ENCODE measurements at places on chromosomes 5 and 9.

GRCh38 chr5:170115925-170116324, 10.2 kb downstream of the FOXI1 start:
- DNase-seq = no peak

GRCh38 chr9:124347206-124347967, 67.9 kb downstream of the PSMB7 start:
- DNase-seq = no peak

DNA sequence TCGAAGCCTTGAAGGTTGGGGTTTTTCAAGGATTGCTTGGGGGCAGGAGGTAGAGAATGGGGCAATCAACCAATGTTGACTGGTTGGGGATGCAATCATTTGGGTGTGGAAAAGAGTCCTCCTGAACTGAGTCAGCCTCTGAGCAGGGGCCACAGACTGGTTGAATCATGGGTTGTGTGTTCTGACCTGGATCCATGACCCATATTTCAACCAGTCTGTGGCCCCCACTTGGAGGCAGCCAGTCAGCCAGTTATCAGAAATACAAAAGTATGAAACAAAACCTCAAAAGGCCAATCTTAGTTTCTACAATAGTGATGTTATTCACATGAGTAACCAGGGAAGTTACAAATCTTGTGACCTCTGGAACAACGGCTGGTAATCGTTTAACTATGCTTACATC, 81.4 kb upstream of the RANBP6 start:
- DNase-seq = no peak

GRCh38 chr5:67771791-67772190, 443.8 kb upstream of the PIK3R1 start:
- DNase-seq = no peak

GRCh38 chr5:125326150-125326510, 579.7 kb upstream of the ZNF608 start:
- DNase-seq = no peak

DNA sequence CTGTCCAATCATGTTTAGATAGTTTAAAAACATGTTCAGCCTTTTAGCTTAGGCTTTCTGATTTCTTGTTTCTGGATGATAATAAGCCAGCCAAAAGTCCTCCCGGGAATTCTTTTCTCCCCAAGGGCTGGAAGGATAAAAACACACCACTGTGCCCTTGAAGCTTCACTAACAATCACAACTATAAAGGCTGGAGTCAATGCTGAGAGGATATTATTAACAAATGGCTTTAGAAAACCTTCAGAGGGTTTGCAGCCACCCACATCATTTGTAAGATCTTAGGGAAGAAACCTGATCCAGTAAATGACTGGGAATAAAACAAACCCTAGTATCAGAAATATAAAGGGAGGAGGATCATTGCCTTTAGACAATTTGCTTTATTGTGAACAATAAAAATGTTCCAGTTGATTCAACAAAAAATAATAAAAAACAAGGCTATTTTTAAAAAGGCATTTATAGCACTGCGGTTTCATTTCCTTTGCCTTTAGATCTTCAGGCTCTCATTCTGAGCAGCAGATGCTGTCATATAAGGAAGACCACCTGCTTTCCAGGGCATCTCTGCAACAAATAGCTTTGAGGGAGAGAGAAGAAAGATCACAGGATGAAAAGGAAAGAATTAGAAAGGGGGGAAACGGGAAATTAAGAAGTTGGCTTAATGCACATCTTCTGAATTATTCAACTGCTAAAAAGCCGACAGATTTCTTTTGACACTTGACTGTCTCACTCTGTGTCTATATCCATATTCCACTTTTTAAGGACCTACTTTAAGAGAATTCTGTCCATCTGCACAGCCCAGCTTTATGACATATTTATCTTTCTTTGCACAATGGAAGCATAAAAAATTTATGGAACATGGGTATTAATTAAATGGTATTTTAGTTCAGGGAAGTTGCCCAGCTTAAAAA, 277.2 kb upstream of the SLC24A2 start:
- DNase-seq = no peak

DNA sequence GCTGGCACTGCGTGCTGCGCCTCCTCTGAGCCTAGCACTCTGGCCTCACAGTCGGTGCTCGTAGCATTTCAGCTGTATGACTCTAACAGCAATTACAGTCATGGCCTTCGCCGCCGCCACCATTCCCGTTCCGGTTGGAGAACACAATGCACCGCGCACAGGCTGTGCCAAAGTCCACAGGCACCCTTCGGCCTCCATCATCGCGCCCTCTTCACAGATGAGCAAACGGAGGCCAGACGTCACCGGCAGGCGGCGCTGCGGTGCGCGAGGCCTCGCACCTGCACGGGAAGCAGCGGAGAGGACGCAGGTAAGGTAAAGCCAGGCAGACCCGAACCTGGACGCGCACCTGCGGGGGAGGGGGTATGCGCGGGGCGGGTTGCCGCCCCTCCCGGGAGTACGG, 128.9 kb downstream of the BARX1 start:
- no peak for DNase-seq

- DNase-seq = no peak
Measured at GRCh38 chr5:169307646-169308045, 6.7 kb upstream of the SLIT3 start.

DNA sequence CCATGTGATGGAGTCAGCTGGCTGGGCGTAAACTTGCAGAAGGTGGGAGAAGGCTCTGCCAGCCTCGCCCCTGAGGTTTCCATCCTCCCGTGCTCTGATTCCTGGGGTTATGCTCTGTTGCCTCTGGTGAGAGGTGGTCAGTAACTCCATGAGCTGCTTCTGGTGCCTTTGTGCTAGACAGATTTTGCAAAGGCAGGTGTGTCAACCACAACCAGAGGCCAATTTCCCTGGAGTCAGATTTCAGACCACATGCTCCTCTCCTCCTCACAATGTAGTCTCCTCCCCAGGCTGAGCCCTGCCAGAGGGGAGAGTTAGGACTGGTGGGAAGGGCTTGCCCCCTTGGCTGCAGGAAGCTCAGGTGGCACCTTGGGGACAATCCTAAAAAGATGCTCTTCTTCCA, 38.8 kb upstream of the TENT4A start:
- no peak for DNase-seq

DNA sequence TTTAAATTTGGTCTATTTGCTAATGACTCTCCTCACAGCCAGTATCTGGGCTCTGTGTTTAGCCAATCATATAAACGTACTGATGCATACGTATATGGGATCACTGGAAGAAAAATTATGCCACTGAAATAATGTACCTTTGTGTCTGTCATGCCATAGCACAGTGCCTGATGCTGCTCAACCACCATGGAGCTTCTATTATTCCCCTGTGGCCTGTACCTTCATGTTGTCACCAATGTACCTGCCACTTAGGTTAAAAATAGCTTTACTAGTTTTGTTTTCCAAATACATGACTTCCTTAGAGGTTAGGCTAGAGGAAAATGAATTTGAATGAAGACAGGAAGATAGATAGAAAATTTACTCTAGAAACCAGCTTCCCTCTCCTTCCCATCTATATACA, 34.6 kb downstream of the HACD4 start:
- no peak for DNase-seq

DNA sequence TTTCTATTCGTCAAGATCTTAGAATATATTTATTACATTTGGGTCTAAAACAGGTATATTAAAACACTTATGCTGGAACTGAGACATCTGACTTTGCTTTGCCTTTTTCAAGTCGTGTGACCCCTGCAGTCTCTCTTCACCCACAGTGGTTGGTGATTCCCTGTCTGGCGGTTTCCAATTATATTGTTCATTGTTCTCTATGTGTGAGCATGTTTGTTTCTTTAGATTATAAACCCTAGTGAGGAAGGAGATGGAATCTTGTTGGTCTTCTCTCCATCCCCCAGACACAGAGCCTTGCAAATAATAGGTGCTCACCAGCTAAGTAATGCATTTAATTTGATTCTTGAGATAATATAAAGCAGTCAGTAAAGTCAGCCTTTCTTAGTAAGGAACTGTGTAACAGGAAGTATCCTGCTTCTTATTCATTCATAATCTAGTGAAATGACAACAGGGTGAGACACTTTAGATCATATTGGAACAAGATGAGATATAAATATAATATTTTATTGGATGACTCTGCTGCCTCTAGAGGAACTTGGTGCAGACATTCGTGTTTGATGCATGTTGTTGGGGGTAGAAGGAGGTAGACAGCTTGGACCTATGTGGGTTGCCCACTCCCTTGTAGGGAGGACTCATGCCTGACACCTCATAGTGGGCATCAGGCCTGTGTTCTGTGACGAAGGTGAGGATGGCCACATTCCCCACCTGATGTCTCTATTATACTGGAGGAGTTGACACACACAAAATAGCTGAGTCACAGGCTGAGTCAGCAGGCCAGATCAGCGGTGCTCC, 88.1 kb downstream of the FGF1 start:
- DNase-seq = no peak

Data from right renal pelvis (tissue), 4 donors.